ENCODE measurements at places on chromosomes 2 and 18.
A peak's percentile ranks its signal among the peaks of the same experiment; 100 is the strongest.

DNA sequence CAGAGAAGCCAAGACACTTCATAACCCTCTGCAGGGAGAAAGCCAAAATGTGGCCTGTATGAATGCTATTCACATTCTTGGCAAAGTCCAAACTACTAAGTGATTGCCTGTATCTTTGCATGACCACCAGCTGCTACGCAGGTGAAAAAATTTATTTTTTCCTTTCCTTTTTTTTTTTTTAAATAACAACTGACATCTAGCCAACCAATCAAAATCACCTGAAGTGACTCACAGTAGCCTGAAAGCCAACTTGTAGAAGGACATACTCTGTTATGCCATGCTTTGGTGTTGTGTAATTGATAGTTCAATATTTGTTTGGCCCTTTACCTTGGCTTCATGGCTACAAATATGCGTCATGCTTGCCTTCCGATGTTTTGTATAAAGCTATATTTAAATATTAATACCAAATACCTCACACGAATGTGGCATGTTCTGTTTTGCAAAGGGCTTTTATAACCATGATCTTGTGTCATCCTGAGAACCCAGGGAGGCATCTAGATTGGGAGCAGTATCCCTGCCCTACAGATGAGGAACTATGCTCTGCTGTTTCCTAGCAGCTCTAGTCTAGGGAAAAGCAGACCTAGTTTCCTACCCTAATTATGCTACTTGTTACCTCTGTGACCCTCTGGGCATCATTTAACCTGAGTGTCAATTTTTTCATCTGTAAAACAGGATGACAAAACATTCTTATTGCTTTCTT, 102.1 kb downstream of the MYOM1 start:
- DNase-seq = no peak

- DNase-seq = no peak
Measured at GRCh38 chr18:1104181-1104881, 199.7 kb downstream of the ADCYAP1 start.

- no peak for DNase-seq
Measured at GRCh38 chr2:144405321-144405720, 114.6 kb downstream of the ZEB2 start.

DNA sequence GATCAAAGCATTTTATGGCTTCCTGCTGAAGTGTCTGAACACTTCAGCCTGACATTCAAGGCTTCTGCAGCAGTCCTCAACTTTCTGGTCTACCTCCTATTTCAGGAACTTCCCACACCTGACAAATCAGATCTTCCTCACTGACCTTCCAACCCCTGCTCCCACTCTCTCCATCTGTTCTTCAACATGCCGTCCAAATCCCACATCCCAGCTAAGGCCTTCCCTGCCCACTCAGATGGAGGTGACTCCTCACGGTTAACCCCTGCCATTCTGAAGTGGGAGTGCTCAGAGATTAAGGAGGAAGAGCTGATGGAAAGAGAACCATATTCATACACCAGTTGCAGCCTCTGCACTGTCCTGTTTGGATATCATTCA, 104.8 kb downstream of the POLR1A start:
- no peak for DNase-seq

- no peak for DNase-seq
Measured at GRCh38 chr18:3260995-3261372, 949 bp upstream of the MYL12B start.

- DNase-seq = no peak
Measured at GRCh38 chr18:7524786-7525185, 42.3 kb upstream of the PTPRM start.

- DNase-seq = no peak
Measured at GRCh38 chr2:136128905-136129304, 11.0 kb upstream of the CXCR4 start.

DNA sequence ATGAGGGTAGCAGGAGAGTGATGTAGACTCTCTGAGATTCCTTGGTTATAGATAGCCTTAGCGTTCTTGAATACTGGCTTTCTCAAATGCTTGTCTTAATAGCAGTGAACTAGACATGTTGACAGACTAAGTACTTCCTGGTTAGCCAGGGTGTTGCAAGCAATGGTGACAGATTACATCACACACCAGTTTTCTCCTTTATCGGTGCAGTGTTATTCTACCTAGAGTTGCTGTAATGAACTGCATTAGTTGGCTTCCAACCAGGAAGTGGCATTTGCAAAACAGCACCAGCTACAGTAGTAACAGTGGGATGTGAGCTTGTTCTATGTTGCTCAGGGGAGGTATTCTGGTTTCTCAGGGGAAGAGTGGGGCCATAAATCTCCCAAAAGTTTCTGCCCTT, 582.2 kb upstream of the DDX18 start:
- DNase-seq = no peak

GRCh38 chr2:159138642-159139182, 147.8 kb downstream of the WDSUB1 start:
- no peak for DNase-seq

GRCh38 chr2:217463402-217464075, 539.3 kb downstream of the TNS1 start:
- DNase-seq = no peak

- no peak for DNase-seq
Measured at GRCh38 chr2:105184420-105184819, 57.1 kb upstream of the GPR45 start.

DNA sequence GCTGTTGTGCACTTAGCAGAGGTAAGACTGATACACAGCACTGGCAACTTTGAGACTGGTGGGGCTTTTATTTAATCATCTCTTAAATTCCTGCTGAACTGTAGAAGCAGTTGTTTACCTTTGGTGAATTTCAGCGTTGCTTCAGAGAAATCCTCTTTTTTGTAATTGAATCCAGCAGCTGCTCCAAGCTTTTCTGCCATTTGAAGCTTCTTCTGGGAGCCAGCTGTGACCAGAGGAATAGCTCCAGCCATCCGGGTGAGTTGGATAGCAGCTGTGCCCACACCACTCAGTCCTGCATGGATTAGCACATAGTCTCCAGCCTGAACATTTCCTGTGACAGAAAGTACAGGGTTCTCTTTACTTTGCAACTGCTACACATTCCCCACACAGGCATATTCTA, 3.9 kb downstream of the TP53I3 start:
- no peak for DNase-seq

- DNase-seq = no peak
Measured at GRCh38 chr18:8952769-8953760, 149.4 kb upstream of the NDUFV2 start.

DNA sequence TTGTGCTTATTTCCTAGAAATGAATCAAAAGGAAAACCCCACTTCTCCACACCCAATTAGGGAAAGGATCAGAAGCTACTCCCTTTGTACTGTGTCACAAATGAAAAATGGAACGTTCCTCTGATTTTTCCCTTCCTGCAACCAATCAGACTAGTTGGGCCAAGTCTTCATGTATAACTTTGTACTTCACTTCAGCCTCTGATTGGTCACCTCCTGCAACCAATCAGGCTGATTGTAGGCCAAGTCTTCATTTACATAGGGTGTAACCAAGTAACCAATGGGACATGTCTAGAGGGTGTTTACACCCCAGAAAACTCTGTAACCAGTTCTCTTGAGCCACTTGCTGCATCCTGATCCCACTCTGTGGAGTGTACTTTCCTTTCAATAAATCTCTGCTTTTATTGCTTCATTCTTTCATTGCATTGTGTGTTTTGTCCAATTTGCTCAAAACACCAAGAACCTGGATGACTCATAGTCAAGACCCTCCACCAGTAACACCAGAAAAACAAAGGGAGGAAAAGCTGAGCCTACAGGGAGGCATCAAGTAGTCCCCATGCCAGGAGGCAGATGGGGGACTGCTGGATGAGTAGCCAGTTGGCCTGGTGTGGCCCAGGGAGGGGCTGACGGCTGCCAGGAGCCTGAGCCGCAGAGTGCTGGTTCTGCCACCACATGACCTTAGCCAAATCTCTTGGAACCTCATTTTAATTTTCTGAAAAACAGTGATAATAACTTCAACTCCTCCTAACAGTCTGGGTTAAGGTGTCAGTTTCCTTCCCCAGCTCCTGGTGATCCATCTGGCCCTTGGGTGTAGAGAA, 46.1 kb downstream of the SOWAHC start:
- no peak for DNase-seq

DNA sequence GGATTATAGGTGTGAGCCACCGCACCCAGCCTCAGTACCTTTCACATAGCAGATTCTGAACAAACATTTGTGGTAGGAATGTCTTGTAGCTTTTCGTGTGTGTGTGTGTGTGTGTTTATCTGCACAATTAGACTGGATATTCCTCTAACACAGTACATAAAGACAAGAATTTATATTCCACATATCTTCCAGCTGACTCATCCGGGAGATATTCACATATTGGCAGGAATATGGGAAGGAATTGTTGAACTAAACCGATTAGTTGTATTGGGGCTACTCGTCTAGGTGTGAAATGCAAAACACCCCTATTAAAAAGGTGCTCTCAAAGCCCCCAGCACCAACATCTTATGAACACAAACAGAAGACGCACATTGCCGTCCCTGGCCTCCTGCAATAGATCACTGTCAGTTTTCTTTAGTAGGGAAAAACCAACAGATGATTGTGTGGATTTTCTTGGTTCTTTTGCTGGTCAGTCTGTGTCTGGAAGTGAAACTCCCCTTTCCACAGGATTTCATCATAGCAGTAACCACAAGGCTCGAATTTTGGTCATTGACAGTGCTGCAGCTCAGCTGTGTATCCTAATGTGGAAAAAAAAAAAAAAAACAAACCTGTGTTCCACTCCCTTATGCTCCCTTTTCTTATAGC, 208.5 kb upstream of the ACVR2A start:
- no peak for DNase-seq

GRCh38 chr2:10792660-10793400, 19.8 kb downstream of the PDIA6 start:
- no peak for DNase-seq

DNA sequence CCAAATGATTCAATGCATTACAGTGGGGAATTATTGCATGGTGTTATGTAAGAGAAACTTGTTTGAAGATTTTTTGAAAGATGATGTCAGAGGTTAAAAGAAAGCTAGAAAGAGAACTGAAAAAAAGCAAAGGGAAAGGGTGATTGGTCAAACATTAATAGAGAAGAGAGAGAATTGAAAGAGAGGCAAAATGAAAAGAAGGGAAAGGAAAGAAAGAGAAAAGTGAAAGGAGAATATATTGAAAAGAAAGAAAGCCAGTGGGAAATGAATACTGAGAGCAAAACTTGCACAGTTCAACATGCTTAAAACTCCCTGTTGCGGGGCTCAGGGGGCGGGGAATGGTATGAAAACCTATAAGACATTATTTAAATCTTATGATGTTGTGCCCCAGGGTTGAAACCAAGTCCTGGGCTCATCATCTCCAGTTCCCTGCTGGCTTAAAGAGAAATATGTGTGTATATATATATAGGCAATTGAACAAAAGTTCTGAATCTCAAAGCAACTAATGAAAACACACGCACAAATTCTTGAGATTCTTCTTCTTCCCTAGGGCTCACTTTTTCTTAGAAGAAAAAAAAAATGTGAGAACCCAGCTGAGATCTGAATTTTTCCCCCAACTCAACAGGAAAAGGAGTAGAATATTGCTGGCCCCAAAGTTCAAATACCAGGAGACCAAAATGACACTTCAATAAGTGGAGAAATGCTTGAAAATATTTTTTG, 2045.9 kb upstream of the CELF4 start:
- no peak for DNase-seq

DNA sequence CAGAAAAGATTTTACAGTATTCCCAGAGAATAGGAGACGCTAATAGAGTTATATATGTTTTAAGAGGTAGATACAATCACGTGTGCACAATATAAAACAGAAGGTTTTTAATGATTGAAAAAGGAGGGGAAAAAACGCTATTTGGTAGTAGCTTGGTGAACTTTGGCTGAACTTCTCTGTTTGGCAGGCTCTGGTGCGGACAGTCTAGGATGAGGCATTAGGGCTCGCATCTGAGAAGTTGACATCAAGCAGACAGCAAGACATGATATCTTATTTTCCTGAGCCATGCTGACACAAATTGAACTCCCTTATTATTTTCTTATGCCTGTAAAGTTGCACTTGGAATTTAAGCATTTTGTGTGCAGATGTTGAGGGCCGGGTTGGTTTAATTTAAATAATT, 176.6 kb downstream of the EN1 start:
- no peak for DNase-seq

DNA sequence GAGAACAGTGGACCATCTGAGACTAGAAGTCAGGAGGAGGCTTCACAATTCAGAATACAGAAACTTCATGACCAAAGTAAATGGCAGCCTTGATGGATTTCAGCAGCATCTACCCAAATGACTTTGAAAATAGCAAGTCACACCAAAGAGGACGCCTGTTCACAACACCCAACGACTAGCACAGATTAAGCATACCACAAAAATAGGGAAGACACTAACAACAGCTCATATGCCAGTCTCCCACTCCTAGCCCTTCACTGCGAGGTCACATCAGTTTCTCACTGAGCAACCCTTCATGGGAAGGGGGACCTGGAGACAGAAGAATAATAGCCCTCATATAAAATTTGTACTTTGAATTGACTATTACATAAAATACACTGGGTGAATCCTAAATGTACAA, 228.4 kb upstream of the SLC39A10 start:
- no peak for DNase-seq

DNA sequence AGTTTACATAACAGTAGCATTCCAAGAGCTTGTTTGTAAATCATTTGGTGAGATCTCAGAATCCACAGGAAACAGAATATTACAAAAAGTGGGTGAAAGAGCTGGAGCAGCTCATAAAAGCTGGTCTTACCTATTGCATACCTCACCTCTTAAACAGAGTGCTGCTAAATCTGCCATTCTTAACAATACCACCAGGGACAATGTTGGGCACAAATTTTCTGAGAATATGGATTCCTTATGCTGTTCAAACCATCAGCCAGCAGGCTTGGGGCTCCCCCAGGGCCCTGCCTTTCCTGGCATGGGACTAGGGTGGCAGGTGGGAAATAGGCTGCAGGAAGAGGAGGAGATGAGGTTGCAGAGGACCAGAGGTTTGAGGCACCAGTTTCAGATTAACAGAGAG, 55.6 kb downstream of the TGFA start:
- DNase-seq = no peak

- DNase-seq = no peak
Measured at GRCh38 chr2:238866656-238867277, 18.9 kb downstream of the TWIST2 start.

- DNase-seq = no peak
Measured at GRCh38 chr18:67281746-67282145, 234.8 kb downstream of the DSEL start.

GRCh38 chr18:5542515-5543035, 1.2 kb downstream of the EPB41L3 start:
- DNase-seq = peak; percentile 31

- no peak for DNase-seq
Measured at GRCh38 chr2:164903204-164903603, 52.1 kb downstream of the SLC38A11 start.

- no peak for DNase-seq
Measured at GRCh38 chr2:210324458-210324857, 9.5 kb upstream of the MYL1 start.

GRCh38 chr18:49041435-49042245, 90.9 kb upstream of the SMAD7 start:
- DNase-seq = peak; percentile 77

- DNase-seq = no peak
Measured at GRCh38 chr2:1723397-1724042, 20.8 kb downstream of the PXDN start.

- no peak for DNase-seq
Measured at GRCh38 chr2:145755019-145755837, 1235.3 kb upstream of the ZEB2 start.
